ENCODE measurements at places on chromosomes 13 and 19.

DNA sequence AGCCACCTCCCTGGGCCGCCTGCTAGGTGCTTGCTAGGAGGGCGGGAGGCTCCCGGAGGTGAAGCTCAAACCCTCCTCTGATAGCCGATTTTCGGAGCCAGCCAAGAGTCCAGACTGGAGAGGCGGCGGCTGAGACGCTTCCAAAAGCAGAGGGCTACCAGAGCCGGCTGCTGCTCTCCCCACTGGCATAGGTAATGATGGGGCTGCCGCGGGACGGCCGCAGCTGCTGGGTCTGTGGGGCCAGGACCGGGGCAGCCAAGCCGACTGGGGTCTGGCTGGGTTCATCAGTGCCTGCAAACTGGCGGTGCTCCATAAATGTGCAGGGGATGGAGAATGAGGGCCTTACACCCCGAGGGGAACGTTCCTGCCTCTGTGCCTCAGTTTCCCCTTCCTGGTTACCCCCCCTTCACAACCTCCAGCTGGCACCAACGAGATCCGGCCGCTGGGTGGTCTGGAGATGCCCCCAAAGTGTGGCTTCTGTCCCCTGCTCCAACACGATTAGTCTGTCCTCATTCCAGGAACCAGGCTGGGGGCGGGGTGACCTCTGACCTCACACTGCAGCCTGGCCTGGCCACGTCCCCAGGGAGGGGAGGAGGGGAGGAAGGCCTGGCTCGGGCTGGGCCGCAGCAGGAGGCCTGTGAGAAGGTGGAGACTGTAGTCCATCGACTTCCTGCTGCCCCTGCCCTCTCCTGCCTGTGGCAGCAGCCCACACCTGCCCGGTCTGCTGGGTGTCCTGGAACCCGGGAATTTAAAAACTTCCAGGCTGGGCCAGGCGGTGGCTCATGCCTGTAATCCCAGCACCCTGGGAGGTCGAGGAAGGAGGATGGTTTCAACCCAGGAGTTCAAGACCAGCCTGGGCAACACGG is 3.8 kb upstream of the WDR18 start:
- DNase-seq = no peak

- no peak for DNase-seq
Measured at GRCh38 chr19:18586306-18586705, 2.3 kb upstream of the REX1BD start.

GRCh38 chr13:54133746-54134145 is 1105.1 kb downstream of the OLFM4 start:
- DNase-seq = no peak

DNA sequence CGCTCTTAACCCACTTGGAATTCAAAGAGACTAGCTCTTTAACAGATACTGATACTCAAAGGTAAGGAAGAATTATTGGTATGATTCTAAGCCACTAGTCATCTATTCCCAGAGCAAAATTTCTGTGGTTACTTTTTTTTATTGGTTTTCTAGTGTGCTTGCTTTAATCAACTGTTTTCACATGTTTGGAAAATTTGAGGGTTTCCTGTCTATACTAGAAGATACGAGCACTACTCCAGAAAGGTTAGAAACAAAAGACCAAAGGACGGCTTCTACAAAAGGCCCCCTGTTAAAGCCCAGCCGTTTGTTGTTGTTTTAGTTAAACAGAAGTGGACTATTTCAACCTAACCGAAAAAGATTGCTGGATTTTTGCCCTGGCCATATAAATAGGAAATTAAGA is 18.5 kb upstream of the LPAR6 start:
- no peak for DNase-seq

- no peak for DNase-seq
Measured at GRCh38 chr19:38786572-38787265, 2.3 kb upstream of the LGALS7B start.
